NCI-H1694 treated with DMSO at 0.1 percent for 48 hours (cell line): ENCODE measurements at places on chromosomes 12 and 14.

DNA sequence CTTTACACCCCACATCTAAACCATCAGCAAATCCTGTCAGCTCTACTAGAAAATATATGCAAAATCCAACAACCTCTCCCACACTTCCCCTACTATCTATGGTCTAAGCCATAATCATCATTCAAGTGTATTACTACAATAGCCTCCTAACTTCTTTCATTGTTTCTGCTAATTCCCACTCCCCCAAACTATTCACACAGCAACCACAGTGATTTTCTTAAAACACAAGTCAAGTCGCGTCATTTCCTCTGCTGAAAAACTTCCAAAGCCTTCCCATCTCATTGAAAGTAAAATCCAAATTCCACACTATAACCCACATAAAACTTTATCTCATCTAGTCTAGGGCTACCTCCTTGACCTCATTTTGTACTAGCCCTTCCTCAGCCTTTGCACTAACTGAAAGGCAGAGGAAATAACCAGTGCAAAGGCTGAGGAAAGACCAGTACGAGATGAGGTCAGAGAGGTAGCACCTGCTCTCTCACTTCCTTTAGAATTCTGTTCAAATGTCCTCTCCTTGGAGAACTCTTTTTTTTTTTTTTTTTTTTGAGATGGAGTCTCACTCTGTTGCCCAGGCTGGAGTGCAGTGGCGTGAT, 65.5 kb upstream of the MDM1 start:
- DNase-seq, result no peak

- no peak for DNase-seq
These were observed 241.0 kb upstream of the ATP2B1 start for GRCh38 chr12:89949457-89950195.

DNA sequence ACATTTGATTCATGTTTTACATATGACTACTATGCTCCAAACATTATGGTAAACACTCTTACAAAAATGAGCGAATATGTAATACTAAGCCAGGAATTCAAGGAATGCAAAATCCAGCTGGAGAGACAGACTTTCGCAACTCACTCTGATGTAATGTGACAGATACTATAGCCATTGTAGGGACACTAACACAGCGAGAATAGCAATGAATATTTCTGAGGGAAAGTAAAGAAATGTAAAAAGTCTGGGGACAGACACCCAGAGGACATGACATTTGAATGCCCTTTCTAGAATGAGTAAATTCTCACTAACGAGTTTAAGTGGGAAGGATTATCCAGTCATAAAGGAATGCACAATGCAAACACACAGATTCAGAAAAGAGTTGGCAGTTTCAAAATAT, 121.9 kb downstream of the PIK3C2G start:
- no peak for DNase-seq

DNA sequence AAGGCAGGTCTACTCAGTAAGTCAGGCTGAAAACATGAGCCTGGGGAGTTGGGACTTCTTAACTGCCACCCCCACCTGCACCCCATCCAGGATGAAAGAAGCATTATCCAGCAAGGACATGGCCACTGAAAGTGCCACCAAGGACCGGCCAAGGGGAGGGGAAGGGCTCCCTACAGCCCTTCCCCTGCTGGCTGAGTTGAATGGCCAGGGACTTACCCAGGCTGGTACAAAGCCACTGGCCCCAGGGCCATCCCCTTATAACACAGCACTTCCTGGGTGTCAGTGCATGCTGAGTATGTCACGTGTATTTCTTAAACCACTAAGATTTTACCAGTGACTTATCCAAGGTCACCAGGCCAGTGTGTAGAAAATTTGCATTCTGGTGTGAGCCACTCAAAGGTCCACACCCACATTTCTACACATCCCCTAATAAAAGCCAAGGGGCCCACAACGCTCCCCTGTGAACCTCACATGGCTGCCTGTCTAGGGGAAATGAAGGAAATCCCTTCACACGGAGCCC, 29.3 kb upstream of the ZFP36L1 start:
- no peak for DNase-seq

GRCh38 chr14:105861985-105862465, 335.6 kb downstream of the TMEM121 start:
- DNase-seq, result peak; percentile 91

DNA sequence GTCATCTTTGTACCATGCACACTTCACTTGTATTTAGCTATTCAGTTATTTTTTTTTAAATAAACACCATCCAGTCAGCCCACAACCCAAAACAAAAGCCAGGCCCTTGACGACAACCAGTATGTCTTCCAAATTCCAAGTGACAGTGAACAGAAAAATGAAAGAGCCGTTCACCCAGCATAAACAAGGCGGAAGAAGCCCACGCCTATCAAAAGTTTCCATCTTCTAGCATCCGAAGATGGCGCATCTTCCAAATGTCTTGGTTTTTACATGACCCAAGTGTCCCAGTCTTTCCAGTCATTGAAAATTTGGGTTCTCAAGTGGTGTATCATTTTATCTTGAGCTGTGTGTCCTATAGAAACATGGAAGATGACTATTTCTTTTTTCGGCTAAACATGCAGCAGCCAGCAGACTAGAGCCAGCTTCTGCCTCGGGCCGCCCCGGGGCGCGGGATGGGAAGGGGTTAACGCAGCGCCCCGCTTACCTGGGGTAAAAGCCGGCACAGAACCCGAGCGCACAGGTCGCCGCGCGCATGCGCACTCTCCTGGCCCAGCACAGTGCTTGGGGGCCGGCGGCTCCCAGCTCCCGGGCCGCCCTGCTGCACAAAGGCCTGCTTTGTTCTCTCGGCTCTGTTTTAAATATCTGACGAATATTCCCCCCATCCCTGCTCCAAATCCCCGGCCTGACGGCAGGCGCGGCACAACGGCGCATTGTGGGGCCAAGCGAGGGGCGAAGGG, 164.8 kb downstream of the ZFP36L1 start:
- DNase-seq, result no peak
